T-helper 2 cell treated with Interferon-gamma antibody and Interleukin-4, amounts not matched to agents 5 μg/mL and 100 μg/mL, for 36 hours (primary cell): ENCODE measurements at places on chromosomes 12 and 14.

DNA sequence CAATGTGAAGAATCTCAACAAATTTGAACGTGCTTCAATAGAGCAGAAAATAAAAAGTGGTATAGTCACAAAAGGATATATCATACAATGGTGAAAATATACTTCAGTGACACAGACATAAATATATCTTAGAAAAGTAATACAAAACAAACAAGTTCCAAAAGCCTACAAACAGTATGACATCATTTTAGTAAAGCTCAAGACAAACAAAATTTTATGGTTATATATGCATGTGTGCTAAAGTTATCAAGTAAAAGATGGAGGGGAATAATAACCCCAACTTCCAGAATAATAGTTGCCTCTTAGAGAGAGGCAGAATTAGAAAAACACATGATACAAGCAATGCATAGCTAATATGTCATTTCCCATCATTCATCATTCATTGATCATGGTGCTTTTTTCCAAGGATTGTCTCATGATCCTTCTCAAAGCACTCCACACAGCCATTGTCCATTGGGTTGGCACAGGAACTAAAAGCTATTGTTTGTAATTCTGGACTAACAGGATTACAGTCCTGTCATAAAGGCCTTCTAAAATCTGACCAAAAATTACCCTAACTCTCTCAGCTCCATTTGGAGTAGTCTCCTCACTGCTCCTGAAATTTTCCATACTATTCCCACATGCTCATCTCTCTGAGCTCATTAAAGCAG is 59.5 kb downstream of the IFNG-AS1 start:
- H3K36me3 ChIP-seq, result no peaks in the 10 kb centered on the region
- H3K27ac ChIP-seq, result no peak overlapping the region
- no peaks in the 10 kb centered on the region for H3K4me1 ChIP-seq
- no peak for DNase-seq

GRCh38 chr12:75877763-75878621 is 153.6 kb downstream of the PHLDA1 start:
- H3K27ac ChIP-seq, result no peak overlapping the region
- H3K36me3 ChIP-seq, result no peaks in the 10 kb centered on the region
- DNase-seq, result peak; percentile 6
- H3K27me3 ChIP-seq, result peaks cover 47% of the 10 kb centered on the region

GRCh38 chr12:67370979-67371378 is 101.8 kb downstream of the CAND1 start:
- DNase-seq, result no peak
- H3K36me3 ChIP-seq, result no peaks in the 10 kb centered on the region
- H3K27me3 ChIP-seq, result no peaks in the 10 kb centered on the region
- no peak overlapping the region for H3K27ac ChIP-seq
- no peak overlapping the region for H3K4me3 ChIP-seq

DNA sequence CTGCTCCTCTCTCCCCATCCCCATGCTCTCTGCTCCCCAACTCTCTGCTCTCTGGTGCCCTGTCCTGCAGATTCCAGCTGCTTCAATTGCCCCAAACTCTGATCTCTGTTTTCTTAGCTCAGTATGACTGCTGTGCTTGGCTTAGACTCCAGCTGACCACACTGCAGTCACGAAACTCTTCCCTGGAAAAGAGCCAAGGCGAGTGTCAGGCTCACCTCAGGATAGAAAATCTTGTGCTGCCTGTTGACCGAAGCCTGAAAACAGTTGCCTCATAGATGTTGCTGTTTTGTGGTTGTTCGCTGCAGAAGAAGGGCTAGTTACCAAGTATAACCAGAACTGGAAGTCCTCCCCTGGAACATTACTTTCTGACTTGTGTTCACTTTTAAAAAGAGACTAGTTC is 6.7 kb upstream of the STON2 start:
- no peak overlapping the region for H3K27ac ChIP-seq
- H3K4me1 ChIP-seq, result no peaks in the 10 kb centered on the region
- no peak overlapping the region for H3K4me3 ChIP-seq
- no peak for DNase-seq
- H3K27me3 ChIP-seq, result peaks cover 6% of the 10 kb centered on the region

DNA sequence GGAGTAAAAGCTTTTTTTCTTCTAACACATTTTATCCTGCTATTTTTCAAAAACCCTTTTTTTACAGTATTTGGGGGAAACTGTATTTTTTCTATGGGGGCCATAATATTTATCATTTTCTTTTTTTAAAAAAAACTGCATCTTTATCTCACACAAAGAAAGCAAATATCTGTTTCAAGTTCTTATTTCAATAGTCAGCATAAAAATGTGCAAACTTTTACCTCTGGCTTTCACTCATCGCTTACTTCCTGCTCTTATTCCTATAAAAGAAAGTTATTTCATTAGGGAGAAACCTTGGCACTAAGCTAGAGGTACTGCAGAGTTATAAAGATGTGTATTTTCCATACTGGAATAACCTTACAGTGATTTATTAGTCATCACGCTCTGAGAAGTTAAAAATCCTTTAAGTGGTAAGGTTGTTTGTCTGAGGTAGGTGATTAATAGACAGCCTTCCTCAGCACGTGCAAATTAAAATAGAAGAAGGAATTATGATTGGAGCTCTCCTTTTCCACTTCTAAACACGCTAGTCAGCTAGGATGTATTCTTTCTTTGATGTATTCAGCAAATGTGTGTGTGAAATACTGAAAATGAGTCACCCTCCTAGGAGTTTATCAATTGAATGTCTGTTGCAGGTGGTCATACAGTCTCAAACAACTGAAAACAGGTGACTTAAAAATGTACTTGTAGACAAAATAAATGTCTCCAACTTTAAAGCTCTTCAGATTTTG is 461.0 kb downstream of the GXYLT1 start:
- no peaks in the 10 kb centered on the region for H3K4me1 ChIP-seq
- no peak overlapping the region for H3K27ac ChIP-seq
- H3K36me3 ChIP-seq, result no peaks in the 10 kb centered on the region
- no peak overlapping the region for H3K4me3 ChIP-seq

- no peak for DNase-seq
- H3K36me3 ChIP-seq, result no peaks in the 10 kb centered on the region
- H3K4me1 ChIP-seq, result no peaks in the 10 kb centered on the region
- H3K27ac ChIP-seq, result no peak overlapping the region
Measured at GRCh38 chr12:67909091-67909531, 80.1 kb upstream of the IFNG-AS1 start.

DNA sequence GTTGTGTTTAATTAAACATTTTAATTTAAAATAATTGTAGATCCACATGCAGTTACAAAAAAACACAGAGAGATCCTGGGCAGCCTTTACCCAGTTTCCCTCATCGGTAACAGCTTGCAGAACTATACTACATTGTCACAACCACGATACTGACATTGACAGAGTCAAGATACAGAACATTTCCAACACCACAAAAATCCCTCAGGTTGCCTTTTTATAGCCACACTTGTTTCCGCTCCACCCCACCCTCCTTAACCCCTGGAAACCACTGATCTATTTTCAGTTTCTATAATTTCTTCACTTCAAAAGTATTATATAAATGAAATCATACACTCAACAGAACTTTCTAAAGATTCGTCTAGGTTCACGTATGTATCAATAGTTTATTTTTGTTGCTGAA is 458.8 kb upstream of the SOX5 start:
- H3K4me3 ChIP-seq, result no peak overlapping the region
- no peak overlapping the region for H3K27ac ChIP-seq
- peaks cover 10% of the 10 kb centered on the region for H3K4me1 ChIP-seq
- DNase-seq, result no peak

GRCh38 chr12:8697120-8697475 is 693 bp upstream of the RIMKLB start:
- H3K27ac ChIP-seq, result peak overlapping the region; percentile 22
- H3K36me3 ChIP-seq, result no peaks in the 10 kb centered on the region

GRCh38 chr14:34461334-34462131 is 507 bp downstream of the SPTSSA start:
- H3K4me3 ChIP-seq, result peak overlapping the region; percentile 89
- no peaks in the 10 kb centered on the region for H3K27me3 ChIP-seq
- peaks cover 2% of the 10 kb centered on the region for H3K36me3 ChIP-seq
- H3K27ac ChIP-seq, result peak overlapping the region; percentile 90

- peaks cover 19% of the 10 kb centered on the region for H3K27me3 ChIP-seq
- no peak overlapping the region for H3K27ac ChIP-seq
- DNase-seq, result no peak
- H3K4me3 ChIP-seq, result no peak overlapping the region
Measured at GRCh38 chr12:57235017-57235727, 5.7 kb downstream of the SHMT2 start.

- no peaks in the 10 kb centered on the region for H3K36me3 ChIP-seq
- peaks cover 4% of the 10 kb centered on the region for H3K27me3 ChIP-seq
Measured at GRCh38 chr12:66072135-66072534, 58.4 kb downstream of the LLPH start.

DNA sequence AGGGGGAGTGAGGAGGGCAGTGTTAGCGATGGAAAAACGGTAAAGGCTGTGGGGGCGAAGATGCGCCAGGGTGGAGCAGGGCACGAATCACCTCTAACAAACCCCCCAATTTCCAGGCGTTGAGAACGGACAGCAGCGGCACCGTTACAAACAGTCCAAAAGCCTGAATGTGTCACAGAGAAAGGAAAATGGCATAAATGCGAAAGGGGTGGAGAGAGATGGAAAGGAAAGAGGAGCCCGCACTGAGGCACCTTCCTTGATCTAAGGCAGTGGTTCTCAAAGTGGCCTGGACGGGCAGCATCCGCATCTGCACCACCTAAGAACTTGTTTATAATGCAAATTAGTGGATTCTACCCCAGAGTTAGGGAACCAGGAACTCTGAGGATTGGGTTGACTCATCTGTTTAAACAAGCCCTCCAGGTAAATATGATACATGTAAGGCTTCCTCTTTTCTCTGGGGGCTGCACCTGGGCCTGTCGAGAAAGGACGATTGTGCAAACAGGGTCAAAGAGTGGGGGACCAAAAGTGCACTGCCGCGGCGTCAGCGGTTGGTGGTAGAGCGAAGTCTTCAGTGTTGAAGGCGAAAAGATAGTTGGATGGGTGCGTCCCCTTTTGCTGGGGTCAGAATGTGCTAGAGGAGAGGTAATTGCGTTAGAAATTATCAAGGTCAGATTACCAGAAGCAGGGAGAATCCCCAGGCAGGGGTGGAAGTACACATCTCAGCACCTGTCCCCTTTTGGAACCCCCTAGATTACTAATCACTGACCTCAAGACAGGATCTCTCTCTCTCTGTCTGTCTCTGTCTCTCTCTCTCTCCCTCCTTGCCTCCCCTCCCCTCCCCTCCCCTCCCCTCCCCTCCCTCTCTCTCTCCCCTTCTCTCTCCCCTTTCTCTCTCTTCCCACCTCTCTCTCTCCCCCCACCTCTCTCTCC is 1.3 kb upstream of the KCNH5 start:
- H3K4me1 ChIP-seq, result no peaks in the 10 kb centered on the region
- H3K27ac ChIP-seq, result no peak overlapping the region
- DNase-seq, result no peak

GRCh38 chr14:27181333-27181732 is 583.5 kb upstream of the NOVA1 start:
- no peaks in the 10 kb centered on the region for H3K27me3 ChIP-seq
- DNase-seq, result no peak
- H3K4me1 ChIP-seq, result no peaks in the 10 kb centered on the region
- no peak overlapping the region for H3K4me3 ChIP-seq

- H3K27me3 ChIP-seq, result peaks cover 9% of the 10 kb centered on the region
- H3K4me3 ChIP-seq, result no peak overlapping the region
- no peak for DNase-seq
- H3K27ac ChIP-seq, result no peak overlapping the region
Measured at GRCh38 chr12:24937553-24938244, 11.2 kb downstream of the BCAT1 start.

GRCh38 chr12:4221258-4221620 is 52.3 kb upstream of the CCND2 start:
- DNase-seq, result no peak
- peaks cover 36% of the 10 kb centered on the region for H3K4me1 ChIP-seq
- peaks cover 2% of the 10 kb centered on the region for H3K27me3 ChIP-seq
- no peaks in the 10 kb centered on the region for H3K36me3 ChIP-seq
- no peak overlapping the region for H3K4me3 ChIP-seq

GRCh38 chr12:8590842-8591545 is 21.7 kb downstream of the AICDA start:
- H3K4me1 ChIP-seq, result no peaks in the 10 kb centered on the region
- DNase-seq, result no peak
- no peaks in the 10 kb centered on the region for H3K36me3 ChIP-seq
- H3K4me3 ChIP-seq, result no peak overlapping the region

GRCh38 chr12:57231276-57232021 is 1.9 kb downstream of the SHMT2 start:
- H3K36me3 ChIP-seq, result peaks cover 52% of the 10 kb centered on the region
- no peak for DNase-seq
- no peak overlapping the region for H3K27ac ChIP-seq
- peak overlapping the region; percentile 100 for H3K4me3 ChIP-seq

DNA sequence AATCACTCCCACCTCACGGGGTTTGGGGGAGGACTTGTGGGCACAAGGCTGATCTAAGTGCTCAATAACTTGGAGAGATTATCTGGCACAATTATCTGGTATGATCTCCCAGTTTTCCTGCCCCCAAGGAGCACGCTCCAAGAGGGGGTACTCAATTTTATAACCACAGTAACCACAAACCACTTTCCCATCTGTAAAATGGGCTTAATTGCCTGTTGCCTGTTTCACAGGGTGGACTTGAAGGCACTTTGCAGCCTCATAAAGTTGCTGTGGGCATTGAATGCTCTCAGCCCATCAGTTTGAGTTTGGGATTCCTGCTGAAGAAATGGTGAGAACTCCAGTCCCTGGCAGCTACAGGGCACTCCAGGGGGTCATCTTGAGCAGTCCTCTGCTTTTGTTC is 4.4 kb downstream of the SLC8B1 start:
- peaks cover 40% of the 10 kb centered on the region for H3K36me3 ChIP-seq
- H3K27me3 ChIP-seq, result no peaks in the 10 kb centered on the region
- no peak overlapping the region for H3K27ac ChIP-seq
- no peak overlapping the region for H3K4me3 ChIP-seq

DNA sequence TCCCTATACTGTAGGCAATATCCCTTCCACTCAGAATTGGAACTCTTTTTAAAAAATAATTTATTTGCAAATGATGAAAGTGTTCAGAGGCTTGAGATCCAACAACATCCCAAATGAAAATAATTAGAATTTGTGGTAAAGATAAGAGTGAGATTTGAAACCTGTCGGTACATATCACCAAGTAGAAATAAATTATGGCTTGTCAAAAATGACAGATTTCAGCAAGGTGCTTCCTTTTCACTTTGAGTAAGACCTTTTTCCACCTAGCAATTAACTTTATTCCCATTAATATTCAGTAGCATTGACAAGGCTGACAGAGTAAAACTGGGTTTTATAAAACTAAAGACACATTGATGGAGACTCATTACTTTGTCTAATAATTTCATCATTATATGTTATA is 107.7 kb upstream of the PRKD1 start:
- no peaks in the 10 kb centered on the region for H3K4me1 ChIP-seq
- H3K4me3 ChIP-seq, result no peak overlapping the region
- H3K27ac ChIP-seq, result no peak overlapping the region
- no peaks in the 10 kb centered on the region for H3K36me3 ChIP-seq

- H3K27ac ChIP-seq, result no peak overlapping the region
- DNase-seq, result no peak
- H3K4me3 ChIP-seq, result no peak overlapping the region
- no peaks in the 10 kb centered on the region for H3K27me3 ChIP-seq
- H3K36me3 ChIP-seq, result peaks cover 1% of the 10 kb centered on the region
Measured at GRCh38 chr14:25929881-25930615, 667.8 kb downstream of the NOVA1 start.

GRCh38 chr14:20487396-20487725 is 18.0 kb upstream of the RNASE10 start:
- peak overlapping the region; percentile 33 for H3K4me3 ChIP-seq
- peak overlapping the region; percentile 38 for H3K27ac ChIP-seq
- H3K36me3 ChIP-seq, result peaks cover 2% of the 10 kb centered on the region
- H3K27me3 ChIP-seq, result peaks cover 4% of the 10 kb centered on the region
- no peak for DNase-seq

GRCh38 chr12:22101749-22102243 is 55.8 kb downstream of the CMAS start:
- peaks cover 2% of the 10 kb centered on the region for H3K4me1 ChIP-seq
- no peak overlapping the region for H3K27ac ChIP-seq
- peaks cover 9% of the 10 kb centered on the region for H3K27me3 ChIP-seq
